ENCODE measurements at places on chromosomes 2 and 18.

DNA sequence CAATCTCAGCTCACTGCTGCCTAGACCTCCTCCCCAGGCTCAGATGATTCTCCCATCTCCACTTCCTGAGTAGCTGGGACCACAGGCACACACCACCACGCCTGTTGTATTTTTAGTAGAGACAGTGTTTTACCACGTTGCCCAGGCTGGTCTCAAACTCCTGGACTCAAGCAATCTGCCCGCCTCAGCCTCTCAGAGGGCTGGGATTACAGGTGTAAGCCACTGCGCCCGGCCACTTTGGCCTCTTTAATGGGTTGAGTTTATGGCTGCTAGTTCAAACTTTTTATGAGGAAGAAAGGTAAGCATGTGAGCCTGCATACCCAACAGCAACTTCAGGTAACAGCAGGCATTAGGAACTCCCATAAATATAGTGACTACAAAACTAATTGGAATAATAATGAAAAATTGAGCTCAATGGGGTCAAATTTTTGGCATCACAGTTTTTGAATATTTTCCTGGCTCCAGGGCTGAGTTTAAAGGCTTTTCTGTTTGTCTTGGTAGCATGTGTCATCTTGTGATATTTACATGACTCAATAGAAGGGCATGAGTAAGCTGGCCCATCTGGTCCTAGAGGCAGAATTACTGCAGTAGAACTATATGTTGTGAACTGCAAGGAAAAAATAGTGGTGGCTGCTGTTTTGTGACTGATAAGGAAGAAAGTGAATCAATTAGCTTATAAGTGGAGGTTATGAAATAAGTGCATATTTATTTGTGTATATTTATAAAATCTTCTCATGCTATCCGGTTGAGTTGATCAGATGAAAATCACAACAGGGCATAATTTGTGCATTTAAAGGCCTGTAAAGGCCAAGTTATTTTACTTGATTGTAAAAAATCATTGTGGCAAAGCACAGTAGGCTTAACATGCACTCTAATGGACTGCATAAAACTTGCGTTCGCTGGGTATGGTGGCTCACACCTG is 24.8 kb downstream of the GALM start:
- peak; percentile 81 for DNase-seq

DNA sequence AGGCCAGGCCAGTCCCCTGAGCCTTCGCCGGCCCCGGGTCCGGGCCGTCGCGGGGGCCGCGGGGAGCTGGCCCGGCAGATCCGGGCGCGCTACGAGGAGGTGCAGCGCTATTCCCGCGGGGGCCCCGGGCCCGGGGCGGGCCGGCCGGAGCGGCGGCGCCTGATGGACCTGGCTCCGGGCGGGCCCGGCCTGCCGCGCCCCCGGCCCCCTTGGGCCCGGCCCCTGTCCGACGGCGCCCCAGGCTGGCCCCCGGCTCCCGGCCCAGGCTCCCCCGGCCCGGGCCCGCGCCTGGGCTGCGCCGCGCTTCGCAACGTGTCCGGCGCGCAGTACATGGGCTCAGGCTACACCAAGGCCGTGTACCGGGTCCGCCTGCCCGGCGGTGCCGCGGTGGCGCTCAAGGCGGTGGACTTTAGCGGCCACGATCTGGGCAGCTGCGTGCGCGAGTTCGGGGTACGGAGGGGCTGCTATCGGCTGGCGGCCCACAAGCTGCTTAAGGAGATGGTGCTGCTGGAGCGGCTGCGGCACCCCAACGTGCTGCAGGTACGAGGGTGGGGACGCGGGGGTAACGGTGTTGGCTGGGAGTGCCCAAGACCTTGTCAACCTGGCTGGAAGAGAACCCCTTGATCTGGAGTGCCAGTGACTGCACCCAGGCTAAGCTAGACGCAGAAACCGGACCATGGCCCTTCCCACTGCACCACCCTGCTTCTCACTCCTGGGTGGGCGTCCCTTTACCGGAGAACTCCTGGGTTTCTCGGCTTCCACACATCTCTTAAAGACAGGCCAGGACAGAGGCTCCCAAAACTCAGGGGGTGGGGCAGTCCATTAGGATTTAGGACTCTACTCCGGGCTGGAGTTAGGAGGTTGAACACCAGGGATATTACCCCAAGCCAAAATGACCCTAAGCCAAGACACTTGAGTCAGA is 739 bp downstream of the PKDCC start:
- DNase-seq: no peak

- DNase-seq: no peak
These were observed 11.5 kb upstream of the KYNU start for GRCh38 chr2:142865924-142866323.

- DNase-seq: no peak
These were observed 152.9 kb downstream of the SMAD7 start for GRCh38 chr18:48797841-48798255.

- peak; percentile 66 for DNase-seq
These were observed 112.9 kb upstream of the ATP8B1 start for GRCh38 chr18:57915865-57916582.

DNA sequence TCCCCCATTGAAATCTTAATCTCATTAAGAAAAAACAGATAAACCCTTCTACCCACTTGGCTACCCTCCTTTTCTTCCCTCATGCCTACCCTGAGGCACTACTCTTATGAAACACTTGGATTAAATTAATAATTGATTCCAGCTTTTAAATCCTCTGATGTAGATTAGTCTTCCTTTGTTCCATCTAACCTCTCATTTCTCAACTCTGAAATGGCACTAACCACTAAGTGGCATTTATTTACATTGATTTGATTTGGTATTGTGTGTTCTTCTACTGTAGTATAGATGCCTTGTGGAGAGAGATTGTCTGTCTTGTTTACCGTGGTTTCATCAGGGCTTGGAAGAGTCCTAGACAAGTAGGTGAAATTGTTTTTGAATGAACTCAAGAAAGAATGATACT is 26.7 kb downstream of the ITGA4 start:
- DNase-seq: no peak

- no peak for DNase-seq
These were observed 23.6 kb downstream of the SLC66A2 start for GRCh38 chr18:79927607-79928562.

- DNase-seq: no peak
These were observed 17.0 kb upstream of the NCOA1 start for GRCh38 chr2:24474053-24474452.

- no peak for DNase-seq
These were observed 482.4 kb upstream of the GCFC2 start for GRCh38 chr2:76193089-76193488.

GRCh38 chr18:64416990-64417389 is 268.1 kb upstream of the LINC00305 start:
- no peak for DNase-seq

GRCh38 chr2:105257981-105258380 is 16.4 kb downstream of the GPR45 start:
- peak; percentile 13 for DNase-seq

- no peak for DNase-seq
These were observed 2.1 kb downstream of the POMC start for GRCh38 chr2:25165992-25166875.

- DNase-seq: no peak
These were observed 1.7 kb upstream of the DYSF start for GRCh38 chr2:71451705-71452104.

- DNase-seq: peak; percentile 26
These were observed 156.2 kb upstream of the NABP1 start for GRCh38 chr2:191521608-191522208.

GRCh38 chr2:168766600-168766999 is 35.8 kb upstream of the NOSTRIN start:
- DNase-seq: no peak

GRCh38 chr2:75728614-75729419 is 18.1 kb upstream of the GCFC2 start:
- DNase-seq: no peak

GRCh38 chr18:14922031-14922430 is 174.1 kb downstream of the ANKRD30B start:
- no peak for DNase-seq

DNA sequence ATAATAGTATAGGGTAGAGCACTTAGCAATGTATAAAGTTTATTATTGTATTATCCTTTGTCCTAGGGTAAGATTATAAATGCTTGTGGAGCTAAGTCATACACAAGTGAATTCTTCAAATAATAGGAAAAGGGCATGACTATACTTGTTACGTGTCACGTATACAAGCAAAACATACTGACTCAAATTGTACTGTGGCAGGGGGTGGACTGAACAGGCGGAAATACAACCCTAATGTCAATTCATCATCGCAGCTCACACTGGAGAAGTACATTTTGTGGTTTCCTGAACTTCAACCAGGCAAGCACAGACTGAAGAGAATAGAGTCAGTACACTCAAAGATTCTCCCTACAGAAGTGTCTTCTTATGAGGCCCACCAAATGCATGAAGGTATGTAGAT is 201.0 kb downstream of the MBD2 start:
- DNase-seq: peak; percentile 2

DNA sequence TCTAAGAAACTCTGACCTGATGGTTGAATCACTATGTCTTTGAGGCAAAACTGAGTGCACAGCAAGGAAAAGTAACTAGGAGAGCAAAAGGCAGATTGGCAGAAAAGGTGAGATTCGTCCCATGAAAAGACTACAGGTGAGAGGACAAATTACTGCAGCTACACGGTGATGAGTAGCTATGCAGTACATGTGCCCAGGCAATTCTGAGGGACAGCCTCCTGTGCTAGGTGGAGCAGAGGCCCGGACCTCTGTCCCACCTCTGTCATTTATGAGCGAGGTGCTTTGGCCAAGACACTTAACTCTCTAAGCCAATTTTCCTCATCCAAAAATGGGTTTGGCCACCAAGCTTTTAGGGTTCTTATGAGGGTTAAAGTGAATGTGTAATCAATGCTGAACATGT is 59.9 kb downstream of the GRB14 start:
- DNase-seq: no peak

DNA sequence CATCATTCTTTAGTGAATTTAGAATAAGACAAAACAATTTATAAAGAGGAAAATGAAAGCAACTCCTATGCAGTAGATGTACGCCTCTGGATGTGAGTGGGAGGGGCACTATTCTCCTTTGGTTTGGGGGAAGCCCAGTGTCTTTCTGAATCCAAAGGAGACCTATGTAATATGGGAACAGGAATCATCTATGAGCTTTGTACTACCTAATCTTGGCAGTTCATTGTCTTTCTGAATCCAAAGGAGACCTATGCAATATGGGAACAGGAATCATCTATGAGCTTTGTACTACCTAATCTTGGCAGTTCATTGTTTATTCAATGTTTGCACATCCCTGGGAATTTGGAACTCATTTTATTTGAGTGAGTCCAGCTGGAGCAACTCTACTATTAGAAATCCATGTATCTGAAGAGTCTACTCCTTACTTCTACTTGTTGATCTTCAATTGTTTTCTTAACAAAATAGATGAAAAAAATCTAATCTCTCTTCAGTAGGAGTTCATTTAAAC is 401.1 kb upstream of the LRATD1 start:
- no peak for DNase-seq

DNA sequence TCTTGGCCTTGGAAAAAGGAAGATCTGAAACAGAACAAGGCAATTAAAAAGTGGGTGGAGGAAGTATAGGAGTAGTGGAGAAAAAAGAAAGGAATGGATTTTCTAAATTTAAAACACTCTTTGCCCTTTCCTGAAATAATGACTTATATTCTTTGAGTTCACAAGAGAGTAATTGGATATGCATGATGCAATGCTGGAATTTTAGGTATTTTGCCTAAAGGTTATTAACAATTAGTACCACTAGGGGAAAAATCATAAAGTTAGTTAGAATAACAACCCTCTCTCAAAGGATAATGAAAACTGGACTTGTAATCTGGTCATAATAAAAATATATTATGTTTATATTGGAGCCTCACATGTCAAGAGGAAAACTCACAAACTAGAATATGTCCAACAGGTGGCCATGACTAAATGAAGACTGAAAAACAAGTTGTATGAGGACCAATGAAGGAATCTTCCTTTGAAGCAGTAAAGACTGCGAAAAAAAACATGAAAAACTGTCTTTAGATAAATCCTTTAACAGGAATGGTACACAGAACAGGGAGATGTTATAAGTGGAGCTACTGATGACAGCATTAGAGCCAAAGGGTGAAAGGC is 281.8 kb downstream of the NCKAP5 start:
- DNase-seq: no peak

- DNase-seq: no peak
These were observed 85.4 kb downstream of the XDH start for GRCh38 chr2:31329081-31329625.

- no peak for DNase-seq
These were observed 543.9 kb upstream of the LINC00305 start for GRCh38 chr18:64692826-64693225.

DNA sequence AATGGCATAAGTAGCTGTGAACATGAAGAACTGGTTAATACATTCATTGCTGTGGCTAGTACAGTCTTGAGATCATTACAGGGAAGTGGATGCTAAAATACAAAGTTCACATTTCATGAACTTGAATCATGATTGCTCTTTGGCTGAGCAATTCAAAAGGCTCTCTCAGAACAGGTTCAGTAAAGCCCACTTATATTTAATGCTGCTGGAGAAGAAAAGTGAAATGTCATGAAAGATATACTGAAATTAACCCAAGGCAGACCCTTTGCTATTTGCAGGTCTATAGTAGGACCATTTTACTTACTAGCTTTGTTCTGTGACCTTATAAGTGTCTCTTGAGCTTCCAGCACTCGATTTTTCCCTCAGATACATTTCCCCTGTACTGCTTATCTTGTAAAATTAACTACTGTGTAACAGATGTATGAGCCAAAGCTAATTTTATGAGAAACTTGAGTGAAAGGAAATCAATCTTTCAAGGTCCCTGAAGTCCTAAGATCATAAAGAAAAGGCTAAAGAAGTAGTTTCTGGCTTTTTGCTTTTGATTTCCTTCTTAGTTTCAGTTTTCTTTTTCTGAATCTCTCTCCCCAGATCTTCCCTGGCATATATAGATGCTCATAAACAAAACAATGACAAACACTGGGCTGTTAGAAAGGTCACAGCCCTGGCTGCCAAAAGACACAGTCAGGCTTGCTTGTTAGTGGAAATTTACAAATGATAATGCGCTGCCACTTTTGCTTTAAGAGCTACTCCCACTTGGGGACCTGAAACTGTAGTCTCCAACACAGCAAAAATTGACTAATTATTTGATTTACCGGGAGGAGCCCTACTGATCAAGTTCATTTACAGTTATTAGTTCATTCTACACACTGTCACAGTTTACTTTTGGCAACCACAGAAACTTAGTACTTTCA is 132.7 kb upstream of the XPO1 start:
- peak; percentile 15 for DNase-seq

DNA sequence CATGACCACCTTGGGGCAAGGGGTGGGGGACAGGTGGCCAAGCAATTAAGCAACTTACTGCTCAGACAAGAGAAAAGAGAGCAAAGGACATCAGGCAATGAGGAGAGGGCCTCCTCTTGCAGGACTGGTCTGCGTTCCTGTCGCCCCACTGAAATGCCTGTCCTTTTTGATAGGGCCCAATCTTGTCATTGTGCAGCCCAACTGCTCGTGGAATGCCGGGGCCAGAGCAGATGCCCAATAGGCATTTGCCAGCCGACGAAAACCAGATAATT is 104.5 kb upstream of the SH3BP4 start:
- no peak for DNase-seq
